ENCODE measurements at places on chromosomes 12 and 14.

- no peak for DNase-seq
Measured at GRCh38 chr14:92185559-92185958, 63.8 kb downstream of the CPSF2 start.

DNA sequence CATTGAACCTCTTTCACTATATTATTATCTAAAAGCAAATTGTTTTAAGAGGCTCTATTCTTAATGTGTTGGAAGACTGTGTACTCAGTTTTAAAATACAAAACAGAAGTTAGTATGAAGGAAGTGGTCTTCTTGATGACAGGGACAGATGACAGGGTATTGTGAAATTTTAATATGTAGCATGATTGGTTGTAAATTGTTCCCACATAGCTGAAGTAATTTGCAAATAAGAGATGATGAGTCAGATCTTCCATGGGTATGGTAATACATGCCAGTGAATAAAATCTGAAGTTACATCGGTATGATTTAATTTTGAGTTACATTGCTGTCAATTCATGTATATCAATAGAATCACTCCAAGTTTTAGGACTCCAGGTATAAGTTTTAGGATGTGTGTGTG lies 454.8 kb downstream of the AEBP2 start:
- DNase-seq: no peak

DNA sequence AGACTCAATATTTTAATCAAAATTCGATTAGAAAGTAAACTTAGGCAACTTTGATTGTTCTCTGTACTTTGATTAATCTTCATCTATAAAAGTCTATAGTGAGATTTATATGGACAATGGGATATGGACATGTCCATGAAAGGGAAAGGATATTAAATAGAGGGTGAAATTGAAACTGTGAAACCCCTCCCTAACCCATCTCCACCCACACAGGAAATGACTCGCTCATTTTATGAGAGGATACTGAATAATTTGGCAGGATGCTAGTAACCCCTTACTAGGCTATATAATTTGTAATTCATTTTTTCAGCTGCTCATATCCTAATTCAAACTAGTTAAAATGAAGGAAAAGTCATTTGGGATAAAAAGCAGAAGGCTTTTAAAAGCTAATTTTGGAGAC lies 328.0 kb upstream of the ATP2B1 start:
- DNase-seq: no peak

GRCh38 chr12:53193985-53194716 lies 12.9 kb downstream of the ITGB7 start:
- DNase-seq: no peak

- no peak for DNase-seq
Measured at GRCh38 chr12:10719482-10719881, 3.6 kb downstream of the YBX3 start.

DNA sequence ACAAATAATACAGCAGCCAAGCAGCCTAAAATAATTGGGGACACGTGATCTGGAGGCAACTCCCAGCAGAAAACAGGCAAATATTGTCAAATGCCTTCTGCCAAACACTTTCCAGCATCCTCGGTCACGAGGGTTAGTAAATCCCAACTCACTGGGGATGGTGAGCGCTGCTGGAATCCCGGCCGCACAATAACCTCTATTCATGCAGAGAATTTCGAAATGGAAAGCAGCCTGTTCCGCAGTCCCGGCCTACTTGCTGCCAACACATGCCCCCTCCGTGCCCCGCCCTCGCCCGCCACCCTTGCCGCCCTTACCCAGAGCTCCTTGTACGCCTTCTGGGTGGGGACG lies 62.2 kb downstream of the RFX4 start:
- no peak for DNase-seq

GRCh38 chr14:98444077-98444476 lies 827.9 kb downstream of the BCL11B start:
- no peak for DNase-seq

GRCh38 chr12:71795901-71796300 lies 41.2 kb downstream of the RAB21 start:
- DNase-seq: no peak

DNA sequence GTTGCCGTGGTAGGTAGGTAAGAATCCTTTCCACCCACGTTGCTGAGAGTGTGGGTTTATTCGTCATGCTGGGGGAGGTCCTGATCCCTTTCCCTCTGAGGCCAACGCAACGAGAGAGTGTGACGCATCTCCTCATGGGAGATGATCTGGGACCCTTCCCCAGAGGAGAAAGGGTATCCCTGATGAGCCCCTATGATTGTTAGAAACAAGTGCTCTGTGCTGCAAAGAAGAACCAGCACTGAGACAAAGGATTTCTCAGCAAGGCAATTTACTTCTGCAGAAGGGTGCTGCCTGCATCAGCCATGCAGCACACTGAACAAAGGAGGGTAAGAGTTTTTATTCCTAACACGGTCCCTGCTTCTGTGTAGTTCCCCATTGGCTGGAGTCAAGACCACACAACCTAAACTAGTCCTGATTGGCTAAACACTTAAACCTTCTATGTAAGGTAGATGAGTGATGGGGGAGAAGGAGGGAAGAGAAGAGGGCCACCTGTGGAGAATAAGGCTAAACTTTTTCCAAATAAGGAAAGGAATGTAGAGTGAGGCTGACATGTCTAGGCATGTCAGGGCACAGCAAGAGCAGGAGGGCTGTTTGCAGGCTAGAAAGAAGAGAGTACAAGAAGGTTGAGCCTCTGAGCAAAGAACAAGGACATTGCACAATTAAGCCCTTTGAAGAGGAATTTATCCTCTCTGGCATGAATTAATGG lies 21.3 kb downstream of the CLEC2A start:
- DNase-seq: no peak

GRCh38 chr12:31524791-31525495 lies 66.0 kb downstream of the DENND5B start:
- DNase-seq: no peak

DNA sequence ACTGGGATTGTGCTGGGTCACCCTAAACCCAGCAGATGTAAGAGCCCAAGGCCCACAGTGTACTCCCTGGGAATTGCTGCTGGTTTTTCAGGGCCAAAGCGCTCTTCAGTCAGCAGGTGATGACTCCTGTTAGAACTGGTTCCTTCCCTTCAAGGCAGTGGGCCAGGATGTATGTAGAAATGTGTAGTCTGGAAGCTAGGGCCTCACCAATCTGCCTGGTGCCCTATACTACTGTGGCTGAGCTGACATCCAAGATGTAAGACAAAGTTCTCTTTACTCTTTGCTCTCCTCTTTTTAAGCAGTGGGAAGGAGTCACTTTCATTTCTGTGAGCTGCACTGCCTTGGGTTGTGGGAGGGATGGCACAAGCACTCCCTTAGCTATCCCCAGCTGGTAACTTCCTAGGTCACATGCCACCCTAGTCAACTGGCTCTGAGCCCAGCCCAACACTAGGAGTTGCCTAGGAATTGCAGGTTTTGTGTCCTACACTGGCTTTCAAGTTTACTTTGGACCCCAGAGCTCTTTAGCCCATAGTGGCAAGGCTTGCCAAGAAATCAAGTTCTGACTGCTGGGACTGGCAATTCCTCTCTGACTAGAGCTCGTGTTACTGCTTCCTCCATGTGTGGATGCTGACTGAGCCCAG lies 249.2 kb downstream of the C12orf50 start:
- DNase-seq: no peak

DNA sequence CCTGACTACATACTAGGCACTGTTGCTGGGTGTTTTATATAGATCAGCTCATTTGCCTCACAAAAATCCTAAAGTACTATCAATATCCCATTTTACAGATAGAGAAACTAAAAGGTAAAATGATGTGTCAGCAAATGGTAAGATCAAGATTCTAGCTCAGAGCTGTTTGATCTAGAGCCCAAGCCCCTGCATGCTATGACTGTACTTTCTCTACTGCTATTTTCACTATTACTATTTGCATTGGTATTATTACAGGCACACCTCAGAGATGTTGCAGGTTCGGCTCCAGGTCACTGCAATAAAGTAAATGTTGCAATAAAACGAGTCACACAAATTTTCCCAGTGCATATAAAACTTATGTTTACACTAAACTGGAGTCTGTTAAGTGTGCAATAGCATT lies 10.9 kb downstream of the ISCU start:
- DNase-seq: no peak

- DNase-seq: no peak
Measured at GRCh38 chr12:124668602-124669001, 101.2 kb upstream of the NCOR2 start.

DNA sequence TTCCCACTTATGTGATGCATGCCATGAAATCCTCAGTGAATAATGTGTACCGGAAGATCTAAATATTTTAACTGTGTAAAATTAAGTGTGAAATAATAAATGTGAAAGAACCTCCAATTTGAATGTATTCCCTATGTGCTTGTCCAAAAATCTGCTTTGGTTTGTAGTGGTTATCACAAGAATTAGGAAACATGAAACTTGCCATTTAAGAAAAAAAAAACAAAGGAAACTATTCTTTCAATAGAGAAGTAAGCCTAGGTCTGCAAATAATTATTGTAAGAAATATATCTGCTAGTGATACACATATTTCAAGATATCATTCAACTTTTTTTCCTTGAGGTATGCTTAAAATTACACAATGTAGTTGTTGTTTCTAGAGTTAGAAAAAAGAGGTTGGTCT lies 500.4 kb downstream of the SLC6A15 start:
- no peak for DNase-seq

DNA sequence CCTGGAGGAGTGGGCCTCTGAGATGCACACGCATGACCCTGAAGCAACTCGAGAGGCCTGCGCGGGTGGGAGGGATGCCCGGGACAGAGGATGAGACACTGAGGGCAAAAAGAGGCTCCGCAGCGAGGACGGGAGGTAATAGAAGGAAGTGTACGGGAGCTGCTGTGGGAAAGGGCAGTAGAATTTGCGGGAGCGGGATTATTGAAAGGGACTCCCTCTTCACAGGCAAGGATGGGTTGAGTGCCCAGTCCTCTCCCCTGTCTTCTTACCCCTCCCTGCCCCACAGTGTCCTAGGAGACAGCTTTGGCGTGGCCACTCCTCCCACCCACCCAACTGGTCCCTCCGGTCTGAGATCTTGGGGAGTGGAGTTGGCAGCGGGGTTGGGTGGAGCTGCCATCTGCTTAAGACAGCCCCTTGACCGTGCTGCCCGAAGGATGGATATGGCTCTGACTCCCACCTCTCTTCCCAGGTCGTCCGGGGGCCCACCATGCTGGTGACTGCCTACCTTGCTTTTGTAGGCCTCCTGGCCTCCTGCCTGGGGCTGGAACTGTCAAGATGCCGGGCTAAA lies 15.7 kb upstream of the ESPL1 start:
- no peak for DNase-seq

- DNase-seq: no peak
Measured at GRCh38 chr12:46435625-46436024, 63.1 kb upstream of the SLC38A2 start.

- DNase-seq: no peak
Measured at GRCh38 chr12:18461758-18462157, 200.4 kb downstream of the PIK3C2G start.
